HS-27A (cell line): ENCODE measurements at places on chromosomes 16 and 17.
A peak's percentile ranks its signal among the peaks of the same experiment; 100 is the strongest.

- DNase-seq = no peak
Measured at GRCh38 chr17:39027455-39028035, 60.3 kb upstream of the FBXO47 start.

GRCh38 chr16:35252356-35252936 is 1793.0 kb downstream of the TP53TG3F start:
- DNase-seq = no peak

- DNase-seq = no peak
Measured at GRCh38 chr17:75601057-75601987, 13.7 kb downstream of the MYO15B start.

DNA sequence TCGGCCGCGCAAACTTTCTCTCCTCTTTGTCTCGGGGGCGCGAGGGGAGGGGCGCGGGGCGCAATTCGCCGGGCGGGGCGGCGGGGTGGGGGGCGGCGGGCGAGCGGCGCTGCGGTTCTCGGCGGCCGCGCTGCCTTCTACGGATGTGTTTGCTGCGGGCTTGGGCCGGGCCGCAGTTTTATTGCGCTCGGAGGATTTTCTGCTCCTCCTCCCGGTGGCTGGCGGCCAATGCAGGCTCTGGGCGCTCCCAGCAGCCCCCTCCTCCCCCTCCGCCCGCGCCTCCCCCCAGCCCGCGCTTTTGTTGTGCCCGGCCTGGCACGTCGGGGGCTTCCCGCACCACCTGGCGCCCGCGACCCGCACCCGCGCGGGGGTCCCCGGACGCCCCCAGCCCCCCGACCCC is at the start of gene TIMP2:
TIMP2 (minus strand) TSS at position 154 of the 400 bp plus-strand sequence. CDS start 299 bp downstream, outside the sequence.
- DNase-seq = no peak

DNA sequence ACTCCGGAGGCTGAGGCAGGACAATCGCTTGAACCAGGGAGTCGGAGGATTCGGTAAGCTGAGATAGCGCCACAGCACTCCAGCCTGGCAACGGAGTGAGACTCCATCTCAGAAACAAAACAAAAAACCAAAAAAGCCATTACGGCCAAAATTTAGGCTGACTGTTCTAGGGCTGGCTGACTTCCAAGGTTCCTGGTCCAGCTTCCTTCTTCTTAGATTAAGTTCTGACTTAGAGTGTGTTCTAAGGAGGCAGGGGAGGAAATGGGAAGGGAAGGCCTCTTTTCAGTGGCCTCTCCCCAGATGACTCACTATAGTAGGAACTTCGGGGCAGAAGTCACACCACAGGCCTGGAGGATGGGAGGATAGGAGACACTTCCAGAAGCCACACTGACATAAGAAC is 27.7 kb upstream of the CLEC18B start:
- DNase-seq = peak; percentile 87

DNA sequence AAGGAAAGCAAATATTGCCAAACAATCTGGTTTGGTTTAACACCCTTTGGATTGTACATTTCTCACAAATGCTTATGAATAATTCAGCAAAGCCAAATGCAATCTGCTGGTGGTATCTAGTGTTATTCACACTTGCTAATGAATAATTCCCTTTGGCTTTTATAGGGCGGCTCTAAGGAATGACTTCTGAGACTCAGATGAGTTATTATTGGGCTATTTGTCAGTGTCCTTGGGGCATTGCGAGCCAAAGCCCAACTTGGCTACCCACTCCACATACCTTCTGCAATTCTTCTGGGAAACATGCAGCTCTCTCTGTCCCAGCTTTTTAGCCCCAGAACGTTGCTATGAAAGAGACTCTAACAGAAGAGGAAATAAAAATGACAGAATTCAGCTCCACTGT is 41.1 kb downstream of the FTO start:
- peak; percentile 27 for DNase-seq

- DNase-seq = no peak
Measured at GRCh38 chr16:27285676-27286196, 17.2 kb upstream of the NSMCE1 start.

GRCh38 chr16:84940670-84941551 is 70.4 kb downstream of the ZDHHC7 start:
- no peak for DNase-seq

DNA sequence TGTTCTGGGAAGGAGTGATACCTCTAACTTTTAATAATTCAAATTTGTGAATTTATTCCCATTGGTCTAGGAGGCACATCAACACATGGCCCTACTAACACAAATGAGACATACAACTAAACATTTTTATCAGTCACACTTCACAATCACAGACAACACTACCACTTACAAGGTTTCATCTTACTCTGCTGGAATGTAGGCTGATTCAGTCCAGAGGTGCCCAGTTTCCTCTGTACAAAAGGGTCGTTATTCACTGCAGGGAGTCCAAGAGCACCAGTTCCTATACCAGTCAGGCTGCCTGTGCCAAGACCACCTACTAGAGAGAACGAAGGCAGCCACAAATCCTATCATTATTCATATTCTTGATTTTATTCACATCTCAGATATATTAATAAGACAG is 41.4 kb downstream of the SETD6 start:
- DNase-seq = no peak

DNA sequence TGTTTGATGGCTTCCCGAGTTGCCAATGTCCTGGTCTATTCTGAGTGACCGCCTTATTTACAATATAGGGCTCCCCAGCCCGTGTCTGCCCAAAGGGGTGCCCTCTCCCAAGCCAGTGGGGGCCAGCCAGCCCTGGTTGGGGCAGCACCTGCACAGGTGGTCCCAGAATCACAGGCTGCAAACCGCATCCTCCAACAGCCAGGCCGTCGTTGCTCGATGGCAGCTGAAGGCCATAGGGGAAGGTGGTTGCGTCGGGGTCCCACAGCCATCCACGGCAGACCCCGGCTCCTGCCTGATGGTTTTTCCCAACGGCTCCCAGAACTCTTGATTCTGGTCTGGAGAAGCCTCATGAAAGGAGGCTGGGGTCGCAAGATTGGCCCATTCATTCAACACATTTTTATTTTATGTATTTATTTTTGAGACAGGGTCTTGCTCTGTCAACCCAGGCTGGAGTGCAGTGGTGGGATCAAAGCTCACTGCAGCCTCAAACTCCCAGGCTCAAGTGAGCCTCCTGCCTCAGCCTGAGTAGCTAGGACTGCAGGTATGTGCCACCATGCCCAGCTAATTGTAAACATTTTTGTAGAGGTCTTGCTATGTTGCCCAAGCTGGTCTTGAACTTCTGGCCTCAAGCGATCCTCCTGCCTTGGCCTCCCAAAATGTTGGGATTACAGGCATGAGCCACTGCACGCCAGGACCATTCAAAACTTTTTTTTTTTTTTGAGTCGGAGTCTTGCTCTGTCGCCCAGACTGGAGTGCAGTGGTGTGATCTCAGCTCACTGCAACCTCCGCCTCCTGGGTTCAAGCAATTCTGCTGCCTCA is 79.0 kb upstream of the TOB1 start:
- no peak for DNase-seq

DNA sequence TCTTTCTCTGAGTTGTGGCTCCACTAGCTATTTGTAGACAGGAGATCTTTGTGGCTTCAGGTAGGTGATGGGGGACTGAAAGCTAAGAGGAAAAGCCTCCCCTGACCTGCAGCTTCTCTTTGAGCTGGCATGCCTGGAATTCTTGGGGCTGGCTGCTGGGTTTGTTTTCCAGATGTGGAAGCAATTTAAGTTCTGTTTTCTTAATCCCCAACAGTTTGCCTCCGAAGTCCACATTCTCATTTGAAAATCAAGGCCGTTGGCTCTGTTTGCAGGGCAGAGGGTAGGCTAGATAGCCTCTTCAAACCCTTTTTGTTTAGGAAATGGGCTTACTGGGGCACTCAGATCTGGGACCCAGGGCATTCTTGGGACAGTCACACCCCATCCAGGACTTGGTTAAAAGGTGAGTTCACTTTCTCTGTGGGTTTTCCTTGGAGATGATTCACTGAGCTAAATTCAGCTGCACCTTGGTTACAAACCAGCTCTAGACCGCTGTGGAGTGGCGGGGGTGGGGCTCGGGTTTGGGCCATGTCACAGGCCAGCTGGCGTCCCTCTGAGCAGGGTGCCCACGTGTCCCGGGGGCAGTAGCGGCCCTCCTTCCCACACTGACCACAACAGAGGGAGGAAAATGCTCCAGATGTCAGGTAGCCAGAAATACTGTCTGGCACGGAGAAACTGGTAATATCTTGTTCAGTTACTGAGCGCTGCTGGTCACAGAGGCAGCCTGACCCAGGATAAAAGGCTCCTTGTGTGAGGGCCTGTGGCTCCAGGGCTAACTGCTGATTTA is 108.5 kb downstream of the RAB11FIP4 start:
- DNase-seq = no peak

DNA sequence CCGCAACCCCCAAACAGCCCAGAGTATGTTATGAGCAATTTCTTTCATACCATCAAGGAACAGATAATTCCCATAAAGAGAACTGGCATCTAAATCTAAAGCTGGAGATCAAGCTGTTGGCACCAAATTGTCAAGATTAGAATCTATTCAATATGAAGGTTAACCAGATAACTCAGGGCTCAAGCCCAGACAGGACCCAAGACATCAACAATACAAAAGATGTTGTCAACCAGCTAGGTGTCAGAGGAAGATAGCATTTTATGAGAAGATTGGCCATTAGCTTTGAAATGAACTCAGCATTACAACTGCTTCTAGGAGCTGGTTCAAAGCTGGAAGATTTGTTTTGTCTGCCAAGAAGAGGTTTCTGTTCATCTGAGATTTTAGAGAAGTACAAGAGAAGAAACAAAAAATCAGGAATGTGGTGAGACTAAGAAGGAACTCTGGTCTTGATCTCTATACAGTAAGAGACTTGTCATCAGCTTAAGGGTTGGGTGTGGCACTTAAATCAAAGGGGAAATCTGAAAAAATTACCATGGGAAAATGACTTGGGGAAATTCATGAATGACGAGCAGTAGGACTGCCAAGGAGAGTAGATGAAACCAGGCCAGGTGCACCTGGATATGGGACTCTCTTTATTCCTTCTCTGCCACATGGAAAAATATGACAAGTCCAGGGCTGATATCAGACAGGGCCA is 64.2 kb upstream of the COX10 start:
- DNase-seq = no peak

GRCh38 chr17:65677932-65678331 is 116.5 kb upstream of the AXIN2 start:
- DNase-seq = no peak

GRCh38 chr17:36512641-36513040 is 22.0 kb downstream of the MYO19 start:
- no peak for DNase-seq

DNA sequence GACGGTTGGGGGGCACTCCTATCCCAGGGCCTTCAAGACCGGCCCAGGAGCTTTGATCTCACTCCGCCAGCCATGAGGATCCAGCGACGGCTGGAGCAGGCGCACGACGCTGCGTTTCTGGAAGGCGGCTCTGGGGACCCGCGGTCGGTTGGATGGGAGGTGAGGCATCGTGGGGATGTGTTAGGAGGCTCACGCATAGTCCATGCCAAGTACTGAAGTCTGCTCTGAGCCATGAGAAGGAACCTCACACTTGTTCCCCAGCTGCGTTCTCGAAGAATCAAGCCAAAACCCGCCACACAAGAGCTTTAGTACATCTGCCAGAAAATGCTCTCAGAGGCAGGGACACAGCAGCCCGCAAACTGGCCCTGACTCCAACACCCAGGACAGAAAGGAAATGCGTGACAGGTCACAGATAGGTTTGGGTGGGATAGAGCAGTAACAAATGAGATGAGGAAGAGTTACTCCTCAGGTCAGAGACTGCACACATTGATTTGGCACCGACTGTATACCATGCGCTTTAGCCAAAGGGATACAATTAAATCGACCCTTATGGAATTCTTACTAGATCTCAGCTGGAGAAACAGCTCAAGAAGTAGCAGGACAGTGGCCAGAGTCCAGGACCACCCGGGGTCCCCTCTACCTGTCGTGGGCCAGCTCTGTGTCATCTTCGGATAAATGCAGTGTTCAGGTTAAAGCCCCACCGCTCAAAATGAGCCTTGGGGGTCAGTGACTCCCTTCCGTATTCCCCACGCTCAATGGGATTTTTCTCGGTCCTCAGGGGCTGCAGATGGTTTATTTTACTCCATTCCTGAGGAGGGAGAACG is 6.7 kb upstream of the GSG1L start:
- no peak for DNase-seq

- no peak for DNase-seq
Measured at GRCh38 chr16:608019-608418, 18.2 kb downstream of the RAB40C start.
